ENCODE measurements at places on chromosomes 7 and 10.

- no peak for DNase-seq
Observed at GRCh38 chr7:4895766-4896165, 12.2 kb upstream of the RADIL start.

GRCh38 chr10:22780474-22780885 lies 66.1 kb upstream of the PIP4K2A start:
- DNase-seq = no peak

- no peak for DNase-seq
Observed at GRCh38 chr10:1465418-1465911, 271.9 kb downstream of the ADARB2 start.

- no peak for DNase-seq
Observed at GRCh38 chr7:66454600-66455225, 174.0 kb upstream of the KCTD7 start.

DNA sequence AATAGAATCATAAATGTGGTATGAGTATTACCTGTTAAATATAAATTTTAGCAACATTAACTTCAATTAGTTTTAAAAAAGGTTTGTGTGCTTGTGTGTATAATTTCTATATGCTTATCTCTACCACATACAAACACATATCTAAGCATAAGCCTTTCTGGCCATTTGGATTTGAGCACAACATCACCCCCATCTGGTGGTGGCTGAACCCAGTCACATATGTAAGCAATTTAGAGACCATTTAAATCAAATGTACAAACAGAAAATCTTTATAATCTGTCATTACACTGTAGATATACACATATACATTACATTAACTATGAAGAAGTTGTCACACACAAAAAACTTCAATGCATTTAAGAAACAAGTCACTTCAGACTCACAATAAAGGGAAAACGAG lies 31.7 kb downstream of the GPR22 start:
- DNase-seq = peak; percentile 42

- DNase-seq = no peak
Observed at GRCh38 chr10:49283491-49283890, 15.5 kb upstream of the C10orf71 start.

DNA sequence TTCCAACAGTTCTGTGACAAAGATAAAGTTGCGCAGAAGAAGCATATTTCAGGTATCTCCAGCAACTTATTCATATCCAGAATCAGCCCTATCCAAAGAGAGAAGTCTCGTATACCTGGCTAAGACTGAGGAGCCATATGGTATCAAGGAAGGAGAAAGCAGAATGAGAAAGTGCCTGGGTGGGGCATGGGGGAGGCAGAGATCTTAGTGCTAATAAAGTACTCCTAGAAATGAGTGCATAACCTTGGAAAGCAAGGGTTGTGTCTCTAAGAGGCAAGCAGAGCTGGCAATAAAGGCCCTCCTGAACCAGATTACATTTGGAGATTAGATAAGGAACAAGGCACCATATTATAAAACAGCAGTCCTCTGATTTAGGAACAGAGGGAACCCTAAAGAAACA lies 12.7 kb downstream of the TASOR2 start:
- no peak for DNase-seq

DNA sequence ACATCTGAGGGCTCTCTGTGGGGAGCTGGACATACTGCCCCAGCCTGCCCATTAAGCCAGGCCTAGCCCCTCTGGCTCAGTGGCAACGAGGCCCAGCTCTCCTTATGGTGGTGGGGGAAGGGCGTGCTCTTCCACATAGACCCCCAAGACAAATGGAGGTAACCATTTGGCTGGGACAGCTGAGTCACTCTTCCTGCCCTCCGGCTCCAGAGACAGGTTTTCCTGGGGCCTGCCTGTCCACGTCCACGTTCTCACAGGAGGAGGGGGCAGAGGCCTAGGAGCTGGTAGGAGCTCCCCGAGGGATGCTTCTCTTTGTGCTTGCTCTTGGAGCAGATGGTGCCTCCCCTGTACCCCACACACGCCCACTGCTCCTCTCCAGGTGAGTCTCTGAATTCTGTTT lies 33.5 kb downstream of the TSPAN15 start:
- no peak for DNase-seq

- DNase-seq = no peak
Observed at GRCh38 chr7:11315666-11316258, 342.1 kb downstream of the PHF14 start.
